ENCODE measurements at places on chromosomes 5 and 9.

GRCh38 chr5:91114658-91115057 is 268.5 kb downstream of the ARRDC3 start:
- no peak for DNase-seq

DNA sequence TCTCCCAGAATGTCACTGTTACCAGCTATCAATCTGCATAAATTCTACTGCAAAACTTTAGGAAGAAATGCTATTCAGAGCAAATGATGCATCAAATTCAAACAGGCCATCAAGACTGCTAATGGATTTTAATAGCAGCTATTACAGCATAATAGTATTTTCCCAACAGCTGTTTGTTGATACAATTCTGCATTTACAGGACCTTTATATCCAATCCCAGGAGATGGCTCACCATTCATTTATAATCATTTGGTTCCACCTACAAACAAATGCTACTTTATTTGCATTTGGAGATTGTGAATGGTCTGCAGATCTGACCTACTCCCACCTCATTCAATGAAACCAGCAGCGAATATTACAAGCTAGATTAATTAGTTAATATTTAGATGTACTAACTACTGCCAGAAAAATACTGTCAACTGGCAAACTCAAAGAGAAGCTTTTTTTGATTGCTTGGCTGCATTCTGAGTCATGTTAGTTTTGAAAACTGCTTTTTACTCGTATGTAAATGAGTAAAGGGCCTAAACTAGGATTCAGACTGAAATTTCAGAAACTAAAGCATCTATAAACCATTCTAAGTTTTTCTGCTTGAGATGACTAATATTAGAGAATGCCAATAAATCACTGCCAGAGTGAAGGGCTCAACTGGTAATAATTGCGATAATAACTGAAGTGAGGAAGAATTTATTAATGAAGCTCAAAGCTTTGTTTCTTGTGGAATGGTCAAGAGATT is 7.1 kb upstream of the PCA3 start:
- no peak for DNase-seq

- no peak for DNase-seq
Measured at GRCh38 chr5:14155075-14155474, 11.9 kb downstream of the TRIO start.

- DNase-seq: no peak
Measured at GRCh38 chr5:154165886-154166285, 24.6 kb upstream of the GALNT10 start.

DNA sequence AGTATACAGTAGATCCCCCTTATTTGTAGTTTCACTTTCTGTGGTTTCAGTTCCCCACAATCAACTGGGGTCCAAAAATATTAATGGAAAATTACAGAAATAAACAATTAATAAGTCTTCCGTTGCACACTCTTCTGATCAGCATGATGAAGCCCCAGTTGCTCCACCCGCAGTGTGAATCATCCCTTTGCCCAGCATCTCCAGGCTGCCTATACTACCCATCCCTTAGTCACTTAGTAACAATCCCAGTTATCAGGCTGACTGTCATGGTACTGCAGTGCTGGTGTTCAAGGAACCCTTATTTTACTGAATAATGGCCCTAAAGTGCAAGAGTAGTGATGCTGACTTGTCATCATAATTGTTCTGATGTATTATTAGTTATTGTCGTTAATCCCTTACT is 28.9 kb downstream of the SHC3 start:
- DNase-seq: no peak

Measured in AG09309 (cell line).